ENCODE measurements at places on chromosomes 11 and 22.

DNA sequence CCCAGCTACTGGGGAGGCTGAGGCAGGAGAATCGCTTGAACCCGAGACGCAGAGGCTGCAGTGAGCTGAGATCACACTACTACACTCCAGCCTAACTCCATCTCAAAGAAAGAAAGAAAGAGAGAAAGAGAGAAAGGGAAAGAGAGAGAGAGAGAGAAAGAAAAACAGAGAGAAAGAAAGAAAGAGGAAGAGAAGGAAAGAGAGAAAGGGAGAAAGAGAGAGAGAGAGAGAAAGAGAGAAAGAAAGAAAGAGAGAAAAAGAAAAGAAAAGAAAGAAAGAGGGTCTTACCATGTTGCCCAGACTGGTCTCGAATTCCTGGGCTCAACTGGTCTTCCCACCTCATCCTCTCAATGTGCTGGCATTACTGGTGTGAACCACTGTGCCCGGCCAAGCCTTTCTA lies 22.3 kb downstream of the FBLN1 start:
- no peak for DNase-seq

GRCh38 chr11:1440066-1440465 lies 46.5 kb downstream of the MOB2 start:
- DNase-seq = no peak

DNA sequence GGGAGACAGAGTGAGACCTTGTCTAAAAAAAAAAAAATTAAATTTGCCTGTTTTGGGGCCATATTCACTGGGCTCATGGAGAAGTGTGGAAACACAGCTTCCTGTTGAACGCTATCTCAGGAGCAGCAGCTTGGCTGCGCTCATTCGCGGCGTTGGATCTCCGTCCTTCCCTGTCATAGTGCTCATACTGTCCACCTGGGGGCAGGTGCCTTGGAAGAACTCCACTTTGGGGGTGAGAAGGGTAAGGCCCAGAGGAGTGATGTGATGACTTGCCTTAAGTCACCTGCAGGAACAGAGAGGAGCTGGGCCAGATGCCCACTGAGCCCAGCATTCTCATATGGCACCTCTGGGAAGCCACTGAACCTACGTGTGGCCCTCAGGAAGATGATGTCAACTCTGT lies 82.8 kb downstream of the CABIN1 start:
- no peak for DNase-seq

DNA sequence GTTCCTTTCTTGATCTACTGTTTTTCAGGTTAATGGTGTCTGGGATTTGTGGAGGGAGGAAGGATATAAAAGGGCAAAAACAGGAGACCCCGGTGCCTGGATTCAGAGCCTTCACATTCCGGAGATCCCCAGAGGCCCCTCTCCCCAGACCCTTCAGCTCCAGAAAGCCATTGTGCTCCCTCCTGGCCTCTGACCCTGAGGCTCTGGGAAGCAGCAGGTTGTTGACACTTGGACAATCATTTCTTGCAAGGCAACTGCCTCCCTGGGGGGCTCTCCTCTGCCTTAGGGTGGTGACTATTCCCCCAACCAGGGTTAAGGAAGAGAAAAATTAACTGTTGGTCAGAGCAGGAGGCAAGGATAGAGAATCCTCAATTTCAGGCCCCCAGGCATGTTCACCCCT lies 86.9 kb upstream of the NNMT start:
- DNase-seq = no peak

DNA sequence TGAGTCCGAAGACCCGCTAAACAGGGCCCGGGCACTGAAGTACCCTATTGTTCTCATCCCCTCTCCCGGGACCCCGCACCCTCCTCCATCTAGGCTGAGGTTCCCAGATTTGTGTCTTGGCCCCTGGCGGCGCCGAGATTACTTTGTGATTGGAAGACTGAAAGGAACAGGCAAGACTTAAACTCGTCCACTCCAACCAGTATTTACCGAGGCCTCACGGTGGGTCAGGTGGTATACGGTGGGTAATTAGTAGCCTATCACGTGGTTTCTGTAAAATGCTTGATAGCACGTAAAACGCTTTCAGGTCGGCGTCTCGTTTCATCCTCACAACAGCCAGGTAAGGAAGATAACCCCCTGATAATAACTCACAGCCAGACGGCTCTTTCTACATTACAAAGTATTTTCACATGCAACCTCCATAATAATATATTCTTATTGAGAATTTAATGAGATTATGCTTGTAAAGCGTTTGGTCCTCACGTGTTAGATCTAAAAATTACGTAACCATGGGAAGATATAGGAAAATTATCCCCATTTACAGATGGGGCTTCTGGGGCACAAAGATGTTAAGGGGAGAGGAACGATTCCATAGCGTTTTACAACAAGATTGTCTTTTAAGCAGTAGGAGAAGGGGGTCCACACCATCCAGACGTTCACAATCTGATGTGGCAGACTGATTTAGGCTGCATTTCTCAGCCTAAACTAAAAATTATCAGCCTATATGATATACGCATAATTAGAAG lies 642 bp upstream of the PIK3C2A start:
- peak; percentile 47 for DNase-seq

- DNase-seq = no peak
Measured at GRCh38 chr11:15967966-15968365, 388.4 kb downstream of the SOX6 start.

DNA sequence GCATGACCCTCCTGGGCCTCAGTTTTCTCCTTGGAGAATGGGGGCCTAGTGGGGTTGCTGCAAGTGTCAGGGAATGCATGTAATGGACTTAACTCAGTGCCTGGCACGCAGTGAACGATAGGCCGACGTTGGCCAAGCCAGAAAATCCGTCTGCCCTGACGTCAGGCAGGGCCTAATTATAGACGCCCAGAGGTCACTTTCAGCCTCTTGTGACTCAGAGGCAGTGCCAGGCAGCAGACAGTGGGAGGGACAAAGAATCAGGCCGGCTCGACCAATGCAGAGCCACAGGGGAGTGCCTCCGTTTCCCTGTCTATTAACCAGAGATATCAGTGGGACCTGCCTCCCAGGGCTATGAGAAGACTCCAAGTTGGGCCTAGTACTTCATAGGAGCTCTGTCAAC lies 115.0 kb downstream of the MN1 start:
- DNase-seq = no peak

GRCh38 chr11:58637371-58637770 lies 14.9 kb downstream of the CNTF start:
- no peak for DNase-seq

GRCh38 chr22:40237241-40237640 lies 59.5 kb downstream of the TNRC6B start:
- DNase-seq = peak; percentile 22

DNA sequence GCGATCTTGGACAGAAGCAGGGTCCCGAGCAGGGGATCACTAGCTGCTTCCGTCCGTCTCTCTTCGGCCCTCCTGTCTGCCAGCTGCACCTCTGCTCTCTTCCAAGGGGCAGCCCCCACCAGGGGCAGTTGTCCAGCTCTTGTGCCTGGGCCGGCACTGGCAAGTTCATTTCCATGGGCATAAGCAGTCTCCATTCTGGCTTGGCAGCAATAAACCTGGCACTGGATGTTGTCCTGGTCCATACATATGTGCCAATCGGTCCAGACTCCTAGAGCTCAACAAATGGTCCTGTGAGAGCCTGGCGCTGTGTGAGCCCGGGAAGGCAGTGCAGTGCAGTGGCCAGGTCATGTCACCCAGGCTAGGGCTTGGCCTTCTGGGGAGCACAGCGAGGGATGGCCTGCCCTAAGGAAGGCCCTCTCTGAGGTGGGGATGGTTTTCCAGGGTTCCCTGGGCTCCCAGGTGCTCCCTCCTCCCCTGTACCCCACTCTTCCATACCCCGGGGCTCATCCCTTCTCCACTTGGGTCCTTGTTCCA lies 60.4 kb downstream of the RPS6KA4 start:
- DNase-seq = no peak

DNA sequence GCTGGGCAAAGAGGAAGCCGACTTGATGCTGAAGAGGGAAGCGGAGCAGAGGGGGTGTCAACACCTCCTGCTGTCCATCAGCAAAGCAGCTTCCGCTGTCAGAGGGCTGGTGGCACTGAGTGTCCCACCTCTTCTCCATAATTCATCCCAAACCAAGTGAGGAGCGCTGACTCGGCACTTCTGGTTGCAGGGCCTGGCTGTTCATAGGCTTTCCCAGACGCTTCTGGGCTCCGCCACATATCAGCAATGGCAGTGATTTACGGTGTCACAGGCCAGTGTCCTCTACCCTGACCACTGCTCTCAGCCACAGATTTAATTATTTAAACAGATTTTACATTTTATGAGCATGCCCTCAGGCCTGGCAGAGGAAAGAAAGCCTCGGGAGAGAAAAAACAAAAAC lies 70.1 kb upstream of the TENM4 start:
- DNase-seq = no peak

- DNase-seq = no peak
Measured at GRCh38 chr11:122832721-122833470, 5.4 kb upstream of the CRTAM start.

GRCh38 chr22:20549232-20549841 lies 41.9 kb downstream of the MED15 start:
- DNase-seq = no peak

DNA sequence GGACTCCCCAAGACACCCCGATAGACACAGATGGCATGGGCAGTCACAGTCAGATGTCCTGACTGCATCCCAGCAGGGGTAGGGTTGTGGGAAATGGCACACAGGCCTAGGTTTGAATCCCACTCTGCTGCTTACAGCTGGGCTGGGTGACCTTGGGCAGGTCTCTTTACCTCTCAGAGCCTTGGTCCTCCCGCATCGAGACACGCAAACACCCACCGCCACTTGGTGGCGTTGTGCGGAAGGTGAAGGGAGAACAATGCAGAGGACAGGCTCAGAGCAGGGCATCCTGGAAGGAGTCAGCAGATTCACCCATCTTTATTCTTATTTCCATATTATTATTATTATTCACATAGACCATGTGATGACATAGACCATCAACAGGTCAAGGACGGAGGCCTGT lies 140.5 kb downstream of the MIAT start:
- no peak for DNase-seq

- no peak for DNase-seq
Measured at GRCh38 chr11:95791709-95792033, 1.4 kb downstream of the CEP57 start.

GRCh38 chr11:68312780-68313573 lies 586 bp downstream of the LRP5 start:
- no peak for DNase-seq

- DNase-seq = no peak
Measured at GRCh38 chr22:45238076-45238956, 2.4 kb downstream of the KIAA0930 start.

- no peak for DNase-seq
Measured at GRCh38 chr11:2534134-2534956, 89.5 kb downstream of the KCNQ1 start.

GRCh38 chr11:116871248-116871647 lies 33.8 kb upstream of the APOA1 start:
- DNase-seq = no peak

DNA sequence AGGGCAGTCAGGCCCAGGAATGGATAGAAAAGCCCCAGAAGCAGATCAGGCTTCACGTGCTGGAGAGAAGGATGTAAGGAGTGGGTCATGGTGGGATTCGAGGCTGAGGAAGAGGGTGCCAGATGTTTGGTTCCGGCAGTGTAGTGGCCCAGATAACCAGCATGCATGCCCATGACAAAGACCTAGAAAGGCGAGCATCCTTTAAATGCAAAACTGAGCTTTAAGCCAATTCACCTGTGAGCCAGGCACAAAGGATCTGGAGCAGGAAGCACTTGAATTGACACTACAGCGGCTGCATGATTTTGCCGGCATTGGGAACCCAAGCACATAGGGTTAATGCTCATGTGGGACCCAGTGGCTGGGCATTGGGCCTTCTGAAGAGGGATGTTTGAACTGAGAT lies 185.5 kb downstream of the TRIM29 start:
- DNase-seq = no peak

GRCh38 chr11:47325271-47326041 lies 27.0 kb downstream of the MYBPC3 start:
- no peak for DNase-seq

GRCh38 chr11:117483372-117483771 lies 155.7 kb downstream of the CEP164 start:
- DNase-seq = no peak

DNA sequence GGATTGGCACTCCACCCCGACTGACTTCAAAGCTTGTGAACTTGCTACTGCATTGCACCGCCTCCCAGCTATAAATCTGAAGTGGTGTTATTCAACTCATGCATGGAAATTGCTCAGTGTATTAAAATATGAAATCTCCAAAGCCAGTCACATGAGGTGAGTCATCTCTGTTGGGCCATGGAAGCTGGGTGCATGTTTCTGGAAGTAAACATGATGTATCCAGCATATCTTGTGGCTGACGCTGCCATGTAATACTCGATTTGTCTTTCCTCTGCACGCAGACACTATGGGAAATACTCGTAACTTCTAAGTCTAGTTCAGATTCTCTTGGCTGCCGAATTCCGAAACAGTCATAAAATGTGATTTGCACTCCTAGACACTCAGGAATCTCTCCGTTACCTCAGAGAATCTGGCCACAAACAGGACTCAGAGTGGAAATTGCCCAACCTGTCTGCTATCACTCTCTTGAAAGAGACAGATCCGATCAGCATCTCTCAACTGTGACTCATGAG lies 154.9 kb upstream of the MPPED2 start:
- DNase-seq = no peak

- DNase-seq = no peak
Measured at GRCh38 chr11:104291646-104292045, 127.7 kb upstream of the PDGFD start.

DNA sequence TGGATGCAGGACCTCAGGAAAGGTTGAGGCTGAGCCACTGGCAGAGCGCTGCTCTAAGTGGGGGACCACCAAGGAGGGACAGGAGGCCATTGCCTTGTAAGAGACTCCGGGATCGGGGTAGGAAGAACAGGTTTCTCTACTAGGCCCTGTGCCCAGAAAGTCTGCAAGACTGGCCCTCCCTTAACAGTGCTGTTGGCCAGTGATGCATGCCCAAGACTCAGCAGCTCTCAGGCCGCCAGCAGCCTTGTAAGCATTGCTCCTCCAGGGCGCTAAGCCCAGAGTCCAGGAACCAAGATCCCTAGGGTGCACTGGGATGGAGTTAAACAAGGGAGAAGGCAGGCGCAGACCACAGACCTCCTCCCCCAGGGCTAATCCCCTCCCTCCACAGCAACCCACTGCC lies 39.3 kb upstream of the PANX1 start:
- DNase-seq = no peak

DNA sequence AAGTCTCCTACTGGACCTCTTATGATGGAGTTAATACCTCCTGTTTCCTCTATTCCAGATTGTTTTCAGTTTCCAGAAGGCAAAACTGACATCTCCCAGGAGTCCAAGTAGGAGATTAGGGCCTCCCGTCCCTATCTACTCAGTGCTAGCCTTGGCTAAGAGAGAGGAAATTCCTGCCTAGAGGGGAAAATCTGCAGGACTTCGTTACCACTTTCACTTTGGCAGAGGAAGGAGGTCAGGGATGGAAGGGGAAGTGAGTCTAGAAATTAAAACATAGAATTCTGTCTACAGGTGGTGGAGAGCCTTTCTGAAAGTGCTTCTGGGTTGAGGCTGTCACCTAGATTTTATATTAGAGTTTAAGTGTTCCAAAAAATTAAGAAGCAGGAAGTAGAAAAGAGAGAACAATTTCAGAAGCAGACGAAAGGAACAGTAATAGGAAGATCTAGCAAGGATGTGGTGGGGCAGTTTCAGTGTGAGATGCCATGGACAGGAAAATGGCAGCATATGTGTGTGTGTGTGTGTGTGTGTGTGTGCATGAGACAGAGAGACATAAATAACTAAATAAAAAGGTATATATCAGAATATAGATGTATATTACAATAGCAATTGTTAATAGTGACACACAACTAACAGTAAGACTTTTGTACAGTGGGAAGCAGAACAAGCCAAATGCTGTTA lies 2.4 kb upstream of the TRIM68 start:
- DNase-seq = no peak

- DNase-seq = no peak
Measured at GRCh38 chr11:126345759-126346585, 9.5 kb upstream of the ST3GAL4 start.

- no peak for DNase-seq
Measured at GRCh38 chr11:41983475-41983874, 524.0 kb upstream of the LRRC4C start.

All from stimulated activated CD4-positive, alpha-beta T cell treated with anti-CD3 and anti-CD28 coated beads, Interleukin-1b, Interleukin-23, amount 100 ng/mL, for 48 hours (primary cell).